ENCODE measurements at places on chromosomes 2 and 18. TPM values are rescaled to one million over a fixed set of nuclear protein-coding genes. Genes with fewer than 3 reads are reported as not detected.

MOGAT1 gene
- total RNA-seq, result not detected

GULP1 gene
- 51.5 TPM for total RNA-seq

SLC4A3 gene
- total RNA-seq, result 13.5 TPM

PRSS56 gene
- 0.18 TPM for total RNA-seq

GRCh38 chr18:79642626-79643025 is 37.0 kb upstream of the CTDP1 start:
- no peak for DNase-seq

DNA sequence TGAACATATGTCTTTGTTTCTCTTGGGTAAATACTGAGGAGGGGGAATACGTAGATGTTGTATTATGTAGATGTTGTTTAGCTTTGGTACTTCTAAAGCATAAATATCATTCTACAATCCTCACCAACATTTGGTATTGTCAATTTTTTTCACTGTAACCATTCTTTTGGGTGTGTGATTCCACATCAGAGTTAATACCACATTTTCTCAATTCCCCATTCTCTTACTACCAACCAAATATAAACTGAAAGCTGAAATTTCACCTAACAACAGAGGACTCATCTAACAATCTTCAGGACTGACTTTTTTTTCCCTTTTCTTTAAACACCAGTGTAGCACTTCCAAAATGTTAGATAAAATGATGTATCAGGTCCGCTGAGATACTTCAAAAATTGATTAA is 120.7 kb upstream of the RIOK3 start:
- no peak for DNase-seq

DNA sequence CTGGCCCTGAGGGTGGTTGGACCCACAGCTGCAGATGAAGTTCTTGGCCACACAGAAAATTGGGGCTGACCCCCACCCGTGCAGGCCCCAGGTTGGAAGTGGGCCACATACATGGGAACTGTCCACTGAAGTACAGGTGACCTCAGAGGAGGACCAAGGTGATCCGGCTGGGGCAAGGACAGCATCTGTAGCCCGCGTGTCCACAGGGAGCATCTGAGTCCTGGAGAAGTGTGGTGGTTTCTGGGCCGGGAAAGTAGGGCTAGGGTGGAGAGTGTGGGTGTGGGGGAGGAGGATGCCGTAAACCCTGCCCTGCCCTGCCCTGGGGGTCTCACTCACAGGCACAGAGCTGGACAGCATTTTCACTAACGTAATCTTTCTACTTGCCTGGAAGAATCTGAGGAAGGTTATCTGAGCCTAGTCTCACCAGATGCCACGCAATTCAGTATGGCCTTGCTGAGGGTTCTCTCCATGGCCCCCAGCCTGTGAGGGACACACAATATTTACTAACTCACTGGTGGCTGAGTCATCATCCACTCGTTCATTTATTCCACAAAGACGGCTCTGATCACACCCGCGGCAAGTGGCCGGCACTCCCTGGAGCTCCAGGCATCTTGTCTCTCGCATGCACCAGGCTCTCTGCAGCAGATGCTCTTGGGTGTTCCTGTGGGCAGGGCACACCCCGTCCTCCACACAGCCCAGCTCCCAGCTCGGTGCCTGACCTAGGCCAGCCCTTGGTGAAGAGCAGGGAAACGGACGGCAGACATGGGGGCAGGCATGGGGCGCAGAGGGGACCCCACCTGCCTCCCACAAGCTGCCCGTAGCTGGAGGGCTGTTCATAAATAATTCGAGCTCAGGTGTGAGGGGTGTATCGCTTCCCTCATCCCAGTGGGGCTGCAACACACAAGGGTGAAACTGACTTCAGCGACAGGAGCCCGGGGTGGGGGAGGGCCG is 51.2 kb downstream of the INHBB start:
- DNase-seq, result no peak

DNA sequence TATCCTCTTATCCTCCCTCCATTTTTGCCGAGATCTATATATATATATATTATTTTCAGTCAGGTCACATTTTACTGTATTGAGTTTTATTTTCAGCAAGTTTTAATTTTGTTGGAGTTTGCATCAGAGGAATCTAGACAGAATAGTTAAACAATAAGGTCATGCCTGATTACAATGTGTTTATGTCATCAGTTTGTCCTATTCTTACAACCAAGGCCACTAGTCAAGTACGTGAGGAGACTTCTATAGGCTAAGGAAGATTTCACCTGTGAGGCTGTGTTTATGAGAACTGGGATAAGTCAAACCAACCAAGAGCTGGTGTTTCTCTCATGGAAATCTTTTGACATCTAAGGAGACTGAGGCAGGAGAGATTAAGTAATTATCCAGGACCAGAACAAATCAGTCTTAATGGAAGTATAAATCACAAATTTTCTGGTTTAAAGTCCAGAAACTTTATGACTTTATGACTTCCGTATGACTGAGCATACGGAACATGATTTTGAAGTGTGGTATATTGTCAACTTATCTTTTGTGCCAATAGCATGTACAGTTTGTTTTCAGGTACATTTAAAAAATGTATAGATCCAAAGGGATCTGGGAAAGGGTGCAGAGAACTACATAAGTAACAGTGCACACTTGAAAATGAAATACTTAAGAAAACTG is 100.0 kb upstream of the DTNA start:
- no peak for DNase-seq

DNA sequence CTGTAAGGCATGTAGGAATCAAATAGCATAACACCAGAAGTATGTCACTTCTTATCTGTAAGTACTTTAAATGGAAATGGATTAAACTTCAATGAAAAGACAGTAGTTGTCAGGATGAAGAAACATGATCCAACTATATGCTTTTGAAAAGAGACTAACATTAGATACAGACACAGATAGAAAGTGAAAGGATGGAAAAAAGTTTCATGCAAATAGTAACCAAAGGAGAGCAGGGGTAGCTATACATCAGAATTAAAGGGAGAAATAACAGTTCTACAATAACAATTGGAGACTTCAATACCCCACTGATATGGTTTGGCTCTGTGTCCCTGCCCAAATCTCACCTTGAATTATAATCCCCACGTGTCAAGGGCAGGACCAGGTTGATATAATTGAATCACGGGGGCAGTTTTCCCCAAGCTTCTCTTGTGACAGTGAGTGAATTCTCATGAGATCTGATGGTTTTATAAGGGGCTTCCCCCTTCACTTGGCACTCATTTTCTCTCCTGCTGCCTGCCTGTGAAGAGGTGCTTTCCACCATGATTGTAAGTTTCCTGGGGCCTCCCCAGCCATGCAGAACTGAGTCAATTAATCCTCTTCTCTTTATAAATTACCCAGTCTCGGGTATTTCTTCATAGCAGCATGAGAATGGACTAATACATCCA is 205.4 kb upstream of the CDH2 start:
- DNase-seq, result no peak

DNA sequence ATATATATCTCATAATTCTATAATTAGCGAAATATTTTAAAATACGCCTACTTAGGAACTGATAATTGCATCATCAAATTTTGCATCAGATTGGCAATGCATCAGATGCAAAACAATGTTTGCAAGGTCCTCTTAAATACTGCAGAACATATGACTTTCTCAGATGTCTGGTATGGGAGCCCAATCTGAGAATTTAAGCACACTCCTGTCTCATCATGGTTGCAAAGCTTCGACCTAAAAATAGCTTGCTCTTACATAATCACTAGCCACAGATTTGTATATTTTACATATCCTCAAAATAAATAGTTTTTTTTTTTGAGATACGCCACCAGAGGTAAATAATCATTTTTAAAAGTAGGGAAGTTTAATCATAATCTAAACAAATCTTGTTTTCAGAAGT is 123.2 kb downstream of the CABYR start:
- no peak for DNase-seq

DNA sequence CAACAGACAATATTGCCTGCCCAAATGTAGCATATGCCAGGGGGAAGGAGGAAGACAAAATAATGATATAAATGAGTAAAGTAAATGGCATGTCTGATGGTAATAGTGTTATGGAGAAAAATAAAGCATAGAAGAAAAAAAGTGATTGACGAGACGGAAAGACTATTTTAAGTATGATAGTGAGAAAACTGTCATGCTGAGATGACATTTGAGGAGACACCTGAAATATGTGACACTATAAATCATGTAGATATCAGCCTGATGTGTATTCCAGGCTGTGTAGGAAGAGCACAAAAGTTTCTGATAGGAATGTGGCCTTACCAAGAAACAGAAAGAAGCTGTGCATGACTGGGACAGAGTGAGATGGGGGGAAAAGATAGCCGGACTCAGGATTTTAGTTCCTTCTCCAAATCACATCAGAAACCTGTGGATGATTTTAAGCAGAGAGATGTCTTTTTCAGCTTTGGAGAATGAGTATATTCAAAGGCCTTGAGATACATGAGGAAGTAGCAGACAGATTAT is 387.3 kb upstream of the SYT4 start:
- no peak for DNase-seq

GRCh38 chr2:73238976-73239375 is 4.9 kb downstream of the CCT7 start:
- DNase-seq, result no peak

DNA sequence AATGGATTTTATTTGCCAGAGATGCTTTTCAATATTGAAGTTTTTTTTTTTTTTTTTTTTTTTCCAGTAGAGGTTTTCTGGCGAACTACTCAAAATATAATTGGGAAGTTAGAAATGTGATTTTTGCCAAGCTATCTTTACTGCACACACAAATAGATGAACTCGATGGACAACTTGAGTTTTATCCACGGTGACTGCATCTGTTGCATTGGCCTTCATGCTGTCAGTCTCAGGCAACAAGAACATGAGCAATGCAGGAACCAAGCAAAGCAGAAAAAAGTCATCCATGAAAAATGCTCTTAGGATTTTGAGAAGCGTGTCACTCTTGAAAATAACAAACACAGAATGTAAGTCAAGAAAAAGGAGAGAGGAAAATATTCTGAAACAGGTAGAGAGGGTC is 22.7 kb upstream of the HDAC4 start:
- DNase-seq, result no peak

DNA sequence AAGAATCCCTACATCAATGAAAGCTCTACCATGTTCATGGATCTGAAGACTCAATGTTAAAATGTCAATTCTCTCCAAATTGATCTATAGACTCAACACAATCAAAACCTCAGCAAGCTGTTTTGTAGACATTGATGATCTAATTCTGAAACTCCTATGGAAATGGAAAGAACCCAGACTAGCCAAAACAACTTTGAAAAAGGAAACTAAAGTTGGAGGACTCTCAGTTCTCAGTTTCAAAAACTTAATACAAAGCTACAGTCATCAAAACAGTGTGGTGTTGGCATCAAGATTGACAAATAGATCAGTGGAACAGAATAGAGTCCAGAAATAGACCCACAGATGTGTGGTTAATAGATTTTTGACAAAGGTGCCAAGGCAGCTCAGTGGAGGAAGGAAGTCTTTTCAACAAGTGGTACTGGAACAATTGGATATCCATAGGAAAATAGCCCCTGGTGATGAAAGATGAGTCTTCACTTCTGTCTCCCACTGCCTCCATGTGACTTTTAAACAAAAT is 30.4 kb downstream of the LBH start:
- no peak for DNase-seq

DNA sequence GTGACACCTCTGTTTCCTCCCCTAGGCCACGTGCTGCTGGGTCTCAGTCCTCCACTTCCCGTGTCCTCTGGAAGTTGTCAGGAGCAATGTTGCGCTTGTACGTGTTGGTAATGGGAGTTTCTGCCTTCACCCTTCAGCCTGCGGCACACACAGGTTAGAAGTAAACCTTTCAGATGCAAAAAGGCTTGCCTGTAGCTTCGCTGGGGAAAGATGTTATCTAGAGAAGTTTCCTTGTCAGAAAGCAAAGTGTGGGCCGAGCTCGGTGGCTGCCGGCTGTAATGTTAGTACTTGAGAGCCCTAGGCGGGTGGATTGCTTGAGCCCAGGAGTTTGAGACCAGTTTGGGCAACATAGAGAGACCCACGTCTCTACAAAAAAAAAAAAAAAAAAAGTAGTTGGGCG is 16.7 kb downstream of the IL1R2 start:
- no peak for DNase-seq

DNA sequence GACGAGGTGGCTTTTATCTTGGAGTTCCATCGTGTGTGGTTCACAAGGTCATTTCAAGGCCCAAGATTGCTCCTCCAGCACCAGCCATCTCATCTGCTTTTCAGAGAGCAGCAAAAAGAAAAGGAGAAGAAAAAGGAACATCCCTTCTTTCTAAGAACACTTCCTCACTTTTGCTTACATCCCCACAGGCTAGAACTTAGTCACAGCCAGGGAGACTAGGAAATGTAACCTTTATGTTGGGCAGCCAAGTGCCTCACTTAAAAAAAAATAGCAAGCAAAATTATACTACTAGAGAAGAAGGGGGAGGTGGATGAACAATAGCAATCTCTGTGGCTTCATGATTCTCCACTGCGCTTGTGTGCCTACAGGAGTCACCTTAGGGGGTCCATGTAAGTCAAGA is 141.8 kb downstream of the SMAD2 start:
- no peak for DNase-seq

DNA sequence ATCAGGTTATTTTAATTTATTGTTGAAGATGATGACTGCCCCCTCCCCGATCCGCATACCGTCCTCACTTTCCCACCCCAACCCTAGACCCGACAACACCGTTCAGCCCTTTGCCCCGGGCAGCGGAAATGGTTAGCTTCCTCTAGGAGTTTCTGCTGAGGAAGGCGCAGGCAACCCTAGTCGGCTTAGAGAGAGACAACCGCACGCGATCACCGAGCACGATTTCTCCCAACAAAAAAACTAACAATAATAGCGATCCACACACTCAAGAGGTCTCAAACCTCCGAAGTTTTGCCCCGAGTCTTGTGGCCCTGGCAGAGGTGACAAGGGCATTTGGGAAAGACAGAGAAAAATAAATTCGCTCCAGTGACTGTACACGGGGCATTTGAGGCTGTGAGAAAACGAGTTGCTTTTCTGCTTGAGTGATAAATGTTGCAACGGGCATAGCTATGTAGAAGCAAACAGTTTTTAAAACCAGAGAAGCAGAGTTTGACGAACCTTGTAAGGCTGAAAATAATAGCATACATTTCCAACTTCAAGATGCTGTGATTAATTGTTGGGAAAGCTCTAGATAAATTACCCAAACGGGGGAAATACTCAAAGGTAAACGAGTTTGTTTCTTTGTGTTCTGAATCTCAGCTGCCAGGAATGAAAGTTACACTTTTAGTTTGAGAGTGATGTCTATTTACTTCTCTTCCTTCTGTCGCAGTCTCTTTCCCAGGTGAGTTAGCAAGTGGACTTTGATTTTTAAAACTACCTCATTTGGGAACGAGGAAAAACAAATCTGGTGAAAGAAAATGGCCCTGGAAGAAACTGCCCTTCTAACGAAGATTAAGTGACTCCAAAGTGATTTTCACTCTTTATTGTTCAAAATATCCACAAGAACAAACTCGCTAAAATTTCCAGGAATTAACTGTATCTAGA is 11.0 kb upstream of the SIX3 start:
- DNase-seq, result no peak

DNA sequence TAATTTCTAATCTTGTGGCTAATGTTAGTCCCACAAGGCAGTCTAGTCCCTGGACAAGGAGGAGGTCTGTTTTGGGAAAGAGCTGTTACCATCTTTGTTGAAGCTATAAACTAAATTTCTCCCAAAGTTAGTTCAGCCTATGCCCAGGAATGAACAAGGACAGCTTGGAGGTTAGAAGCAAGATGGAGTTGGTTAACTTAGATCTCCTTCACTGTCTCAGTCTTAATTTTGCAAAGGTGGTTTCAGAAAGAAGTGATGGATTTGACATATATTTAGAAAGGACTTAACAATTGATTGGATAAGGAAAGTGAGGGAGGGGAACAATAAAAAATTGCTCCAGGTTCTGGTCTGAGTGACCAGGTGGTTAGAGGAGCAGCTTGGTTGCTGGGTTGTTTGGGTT is 14.6 kb upstream of the SCYGR1 start:
- no peak for DNase-seq

GRCh38 chr18:10797896-10798295 is 272.1 kb downstream of the NAPG start:
- no peak for DNase-seq
